Fibroblast of lung (primary cell): ENCODE measurements at places on chromosomes 11 and 22.

DNA sequence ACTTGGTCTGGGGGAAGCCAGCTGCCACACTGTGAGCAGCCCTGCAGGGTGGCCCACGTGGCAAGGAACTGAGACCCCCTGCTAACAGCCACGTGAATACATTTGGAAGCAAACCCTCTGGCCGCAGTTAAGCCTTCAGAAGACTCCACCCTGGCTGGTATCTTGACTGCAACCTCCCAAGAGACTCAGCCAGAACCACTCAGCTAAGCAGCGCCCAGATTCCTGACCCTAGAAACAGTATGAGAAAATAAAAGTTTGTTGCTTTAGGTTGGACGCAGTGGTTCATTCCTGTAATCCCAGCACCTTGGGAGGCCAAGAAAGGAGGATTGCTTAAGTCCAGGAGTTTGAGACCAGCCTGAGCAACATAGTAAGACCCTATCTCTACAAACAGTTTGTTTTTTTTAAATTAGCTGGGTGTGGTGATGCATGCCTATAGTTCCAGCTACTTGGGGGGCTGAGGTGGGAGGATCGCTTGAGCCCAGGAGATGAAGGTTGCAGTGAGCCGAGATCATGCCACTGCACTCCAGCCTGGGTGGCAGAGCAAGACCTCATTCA, 8.7 kb downstream of the ZMAT5 start:
- DNase-seq, result no peak

DNA sequence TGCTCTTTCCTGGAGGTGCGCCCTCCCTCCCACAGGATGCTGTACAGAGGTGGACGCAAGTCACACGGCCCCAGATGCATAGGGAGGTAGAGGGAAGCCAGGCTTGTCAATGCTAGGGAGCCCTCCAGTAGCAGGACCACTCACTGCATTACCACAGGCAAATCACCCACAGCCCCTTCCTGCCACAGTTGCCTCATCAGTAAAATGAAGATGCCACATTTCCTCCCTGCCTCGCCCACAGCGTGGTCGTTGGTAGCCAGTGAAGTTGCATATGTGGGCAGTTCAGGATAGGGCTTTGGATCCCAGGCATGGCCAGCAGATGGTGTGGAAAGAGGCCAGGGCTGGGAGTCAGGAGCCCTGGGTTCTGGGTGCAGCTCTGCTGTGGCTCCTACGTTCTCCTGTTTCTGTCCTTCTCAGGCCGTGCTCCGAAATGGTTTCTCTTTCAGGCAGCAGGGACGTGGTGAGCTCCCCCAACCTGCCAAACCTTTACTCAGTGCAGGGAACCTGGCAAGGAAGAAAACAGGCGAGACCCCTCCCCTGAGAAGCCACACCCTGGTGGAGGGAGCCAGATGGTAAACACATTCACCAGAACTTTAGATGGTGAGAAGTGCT, 22.6 kb downstream of the DAGLA start:
- no peak for DNase-seq

DNA sequence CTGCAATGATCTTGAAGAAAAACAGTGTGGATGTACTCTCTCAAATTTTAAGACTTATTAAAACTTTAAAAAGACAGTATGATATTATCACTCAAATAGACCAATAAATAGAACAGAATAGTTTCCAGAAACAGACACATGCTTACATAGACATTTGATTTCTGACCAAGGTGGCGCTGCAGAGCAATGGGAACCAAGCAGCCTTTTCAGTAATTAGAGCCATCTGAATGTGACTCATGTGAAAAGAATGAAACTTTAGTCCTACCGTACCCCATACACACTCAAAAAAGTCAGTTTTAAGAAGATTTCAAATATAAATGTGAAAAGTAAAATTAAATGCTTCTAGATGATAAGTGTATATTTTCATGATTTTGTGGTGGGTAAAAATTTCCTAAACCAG, 74.2 kb upstream of the MS4A8 start:
- peak; percentile 28 for DNase-seq

- no peak for DNase-seq
Measured at GRCh38 chr22:26485806-26486390, 2.2 kb downstream of the SRRD start.

DNA sequence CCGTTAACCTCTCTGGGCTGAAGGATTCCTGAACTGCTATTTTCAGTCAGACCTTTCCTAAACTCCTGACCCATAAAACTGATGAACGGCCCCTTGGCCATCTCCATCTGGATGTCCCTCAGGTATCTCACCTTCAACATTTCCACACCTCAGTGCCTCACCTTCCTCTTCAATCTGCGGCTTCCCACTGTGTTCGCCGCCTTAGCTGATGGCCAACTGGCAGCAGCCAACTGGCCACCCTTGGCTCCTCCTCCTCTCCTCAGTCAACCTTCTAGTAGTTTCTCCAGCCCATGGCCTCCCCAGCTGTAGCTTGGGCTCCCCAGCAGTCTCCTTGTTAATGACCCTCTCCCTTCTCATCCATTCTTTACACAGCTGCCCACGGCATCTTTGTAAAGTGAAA, 55.0 kb upstream of the PHOX2A start:
- DNase-seq, result no peak

GRCh38 chr22:50048836-50049235, 9.3 kb downstream of the TTLL8 start:
- DNase-seq, result no peak

DNA sequence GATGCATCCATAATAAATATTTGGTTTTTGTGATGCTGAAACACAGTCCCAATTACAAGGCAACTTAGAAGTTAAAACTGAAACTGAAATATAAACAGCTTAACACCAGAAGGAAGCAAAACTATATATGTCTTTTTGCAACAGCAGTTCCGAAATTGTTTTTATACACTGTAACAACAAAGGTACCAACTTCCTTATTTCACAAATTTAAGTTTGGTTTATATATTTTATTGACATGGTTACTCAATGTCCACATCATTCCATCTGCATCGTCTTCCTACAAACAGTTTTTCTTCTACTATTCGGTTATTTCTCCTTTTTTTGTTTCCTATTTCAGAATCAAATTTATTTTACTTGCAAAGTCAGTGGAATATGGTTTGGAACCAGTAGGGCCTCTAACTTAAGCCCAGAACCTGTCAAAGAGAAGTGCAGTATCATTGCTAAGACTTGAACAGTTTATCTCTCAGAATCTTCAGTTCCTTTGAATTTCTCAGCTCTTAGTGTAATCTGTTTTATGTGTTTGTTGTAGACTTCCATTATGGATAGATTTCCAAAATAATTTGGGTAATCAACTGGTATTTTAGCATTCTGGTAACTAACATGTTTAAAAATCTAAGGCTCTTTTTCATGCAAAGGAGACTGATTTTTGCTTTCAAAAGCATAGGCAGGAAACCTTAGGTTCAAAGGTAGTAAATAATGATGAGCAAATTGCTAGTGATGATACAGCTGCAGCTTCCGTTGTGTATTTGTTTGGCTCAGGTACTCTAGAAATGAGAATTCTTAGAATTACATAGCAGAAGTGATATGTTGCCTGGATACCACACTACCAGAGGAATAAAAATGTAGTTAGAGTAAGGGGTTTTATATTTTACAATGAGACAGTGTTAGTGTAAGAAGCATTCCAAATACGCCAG, 8.2 kb upstream of the HSPA8 start:
- no peak for DNase-seq

DNA sequence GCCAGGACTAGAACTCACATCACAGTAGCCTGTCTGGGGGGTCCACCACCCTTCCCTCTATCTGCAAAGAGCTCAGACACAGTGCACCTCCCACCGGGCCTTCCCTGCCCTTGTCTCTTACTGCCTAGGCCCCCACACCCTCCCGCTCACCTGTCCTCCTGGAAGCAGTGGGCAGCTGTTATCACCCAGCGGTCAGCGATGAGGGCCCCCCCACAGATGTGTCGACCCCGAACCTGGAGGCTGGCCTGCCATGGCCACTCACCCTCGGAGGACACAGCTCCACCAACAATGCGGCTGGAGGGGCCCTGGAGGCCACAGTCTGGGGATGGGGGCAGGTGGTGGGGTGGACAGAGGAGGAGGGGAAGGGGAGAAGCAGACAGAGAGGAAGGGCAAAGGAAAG, 18.8 kb downstream of the KCTD17 start:
- no peak for DNase-seq

DNA sequence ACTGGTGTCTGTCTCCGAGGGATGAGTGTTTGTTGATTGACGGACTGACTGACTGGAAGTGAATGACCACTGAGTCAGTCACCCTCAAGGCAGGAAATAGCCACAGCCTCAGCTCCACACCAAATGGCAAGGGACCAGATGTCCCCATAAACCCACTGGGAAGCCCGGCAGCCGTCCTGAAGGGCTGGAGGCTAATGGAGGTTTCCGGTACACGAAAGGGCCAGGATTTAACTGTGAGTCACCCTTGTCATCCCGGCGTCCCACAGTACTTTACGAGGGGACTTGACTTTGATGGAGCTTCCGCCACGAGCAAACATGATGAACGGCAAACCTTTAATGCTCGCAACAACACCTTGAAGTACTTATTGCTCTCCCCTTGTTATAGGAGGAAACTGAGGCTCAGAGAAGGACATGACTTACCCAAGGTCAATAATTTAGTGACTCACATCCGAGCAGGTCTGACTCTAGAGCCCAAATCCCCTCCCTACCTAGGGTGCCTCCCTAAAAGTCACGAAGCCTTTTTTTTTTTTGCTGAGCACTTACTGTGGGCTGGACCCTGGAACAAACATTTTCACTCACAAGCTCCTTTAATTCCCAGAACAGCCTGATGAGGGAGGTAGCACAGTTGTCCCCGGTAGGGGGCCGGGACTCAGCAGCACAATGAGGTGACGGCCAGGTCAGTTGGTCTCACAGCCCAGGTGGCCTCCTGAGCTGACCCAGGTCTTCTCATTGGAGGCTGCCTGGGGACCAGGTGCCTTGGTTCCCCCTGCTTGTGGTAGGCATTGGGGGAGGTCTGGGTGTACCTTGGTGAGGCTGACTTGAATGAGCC, 25.2 kb upstream of the GCAT start:
- DNase-seq, result no peak

GRCh38 chr22:43389227-43389836, 22.5 kb upstream of the MPPED1 start:
- no peak for DNase-seq
